ENCODE measurements at places on chromosomes 6 and 20.
A peak's percentile ranks its signal among the peaks of the same experiment; 100 is the strongest.

GRCh38 chr6:41426888-41427641 is 91.7 kb downstream of the NCR2 start:
- no peak for DNase-seq

GRCh38 chr20:11796026-11796425 is 121.7 kb upstream of the BTBD3 start:
- DNase-seq, result no peak

DNA sequence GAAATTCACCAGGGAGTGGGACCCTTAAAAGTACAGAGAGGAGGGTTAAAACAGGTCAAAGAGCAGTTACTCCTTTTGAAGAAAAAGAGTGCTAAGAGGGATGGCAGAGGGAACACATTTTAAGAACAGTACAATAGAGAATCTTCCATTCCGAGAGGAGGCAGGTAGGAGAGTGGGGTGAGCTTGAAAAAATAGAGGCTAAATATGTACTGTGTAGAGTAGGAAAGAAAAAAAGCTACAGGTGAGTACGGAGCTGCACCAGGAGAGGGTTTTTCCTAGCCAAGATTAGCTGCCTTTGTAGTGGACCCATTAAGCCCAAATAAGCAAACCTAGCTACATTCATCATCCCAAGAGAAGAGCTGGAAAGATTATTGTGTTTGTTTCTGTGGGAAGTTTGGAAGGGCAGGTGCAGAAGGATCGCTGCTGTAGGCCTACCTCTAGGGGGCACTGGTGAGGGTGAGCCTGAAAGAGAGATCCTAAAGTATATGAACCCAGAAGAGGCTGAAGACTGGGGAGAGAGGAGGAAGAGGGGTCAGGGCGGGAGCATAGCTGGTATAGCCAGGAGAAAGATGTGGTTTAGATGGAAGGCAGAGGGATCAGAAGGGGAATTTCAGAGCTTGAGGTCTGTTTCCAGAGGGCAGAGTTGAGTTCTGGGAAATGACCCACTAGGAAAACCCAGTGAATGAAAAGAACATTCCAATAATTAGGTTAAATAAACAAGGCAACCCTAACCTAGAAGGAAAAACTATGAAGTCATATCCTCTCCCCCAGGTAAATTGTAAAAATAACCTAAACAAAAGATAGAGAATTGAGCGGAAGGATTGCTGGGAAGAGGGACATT is 50.2 kb upstream of the HINT3 start:
- DNase-seq, result no peak

DNA sequence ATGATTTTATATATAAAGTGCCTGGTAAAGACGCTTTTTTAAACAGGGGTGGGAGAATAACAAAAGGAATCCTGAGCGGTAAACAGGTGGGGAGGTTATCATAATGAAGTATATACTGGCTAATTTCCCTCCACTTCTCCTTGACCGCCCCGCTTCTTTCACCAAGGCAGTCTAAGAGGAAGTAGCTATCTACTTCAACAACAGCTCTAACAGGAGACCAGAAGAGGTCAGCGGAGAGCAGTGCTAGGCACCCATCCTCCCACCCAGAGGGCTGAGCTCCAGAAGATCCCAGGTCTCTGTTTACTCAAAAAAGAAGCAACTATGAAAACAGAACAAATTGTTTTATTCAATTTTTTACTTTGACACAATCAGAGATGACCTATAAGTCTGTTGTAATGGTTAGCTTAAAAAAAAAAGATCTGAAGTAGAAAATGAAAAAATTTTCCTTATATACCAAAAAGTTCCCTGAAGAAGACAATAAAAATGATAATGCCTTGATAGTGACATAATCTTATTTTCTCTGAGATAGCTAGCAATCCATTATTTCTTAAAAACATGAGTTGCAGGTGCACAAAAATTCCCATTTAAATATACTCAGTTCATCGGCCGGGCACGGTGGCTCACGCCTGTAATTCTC is 141.1 kb downstream of the PDSS2 start:
- DNase-seq, result no peak

GRCh38 chr20:45017281-45017680 is 51.0 kb downstream of the STK4 start:
- DNase-seq, result no peak

GRCh38 chr6:131061041-131061750 is 1.8 kb downstream of the EPB41L2 start:
- DNase-seq, result no peak

- no peak for DNase-seq
Observed at GRCh38 chr20:33569802-33570391, 80.0 kb downstream of the CBFA2T2 start.

DNA sequence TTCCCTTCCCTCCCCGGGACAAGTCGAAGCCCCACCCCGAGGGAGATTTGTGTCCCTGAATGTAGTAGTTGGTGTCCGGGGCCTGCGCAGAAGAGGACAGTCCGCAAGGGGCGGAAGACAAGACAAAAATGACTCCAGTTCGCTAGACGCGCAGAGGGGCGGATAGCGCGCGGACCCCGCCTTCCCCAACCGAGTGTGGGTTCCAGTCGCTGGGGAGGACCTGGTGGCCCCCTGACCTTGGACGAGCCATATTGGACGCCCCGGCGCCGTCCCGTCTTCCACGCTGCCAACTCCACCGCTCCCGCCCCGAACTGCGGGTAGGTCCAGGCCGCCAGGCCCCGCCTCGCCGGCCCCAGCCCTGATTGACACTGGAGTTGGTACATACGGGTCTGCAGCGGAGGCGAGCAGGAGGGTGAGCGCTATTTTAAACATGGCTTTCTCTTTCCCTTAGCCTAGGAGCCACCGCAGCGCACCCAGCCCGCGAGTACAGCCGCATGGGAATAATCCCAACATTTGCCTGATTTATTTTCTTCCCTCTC is 802 bp downstream of the HMGN3 start:
- peak; percentile 66 for DNase-seq

DNA sequence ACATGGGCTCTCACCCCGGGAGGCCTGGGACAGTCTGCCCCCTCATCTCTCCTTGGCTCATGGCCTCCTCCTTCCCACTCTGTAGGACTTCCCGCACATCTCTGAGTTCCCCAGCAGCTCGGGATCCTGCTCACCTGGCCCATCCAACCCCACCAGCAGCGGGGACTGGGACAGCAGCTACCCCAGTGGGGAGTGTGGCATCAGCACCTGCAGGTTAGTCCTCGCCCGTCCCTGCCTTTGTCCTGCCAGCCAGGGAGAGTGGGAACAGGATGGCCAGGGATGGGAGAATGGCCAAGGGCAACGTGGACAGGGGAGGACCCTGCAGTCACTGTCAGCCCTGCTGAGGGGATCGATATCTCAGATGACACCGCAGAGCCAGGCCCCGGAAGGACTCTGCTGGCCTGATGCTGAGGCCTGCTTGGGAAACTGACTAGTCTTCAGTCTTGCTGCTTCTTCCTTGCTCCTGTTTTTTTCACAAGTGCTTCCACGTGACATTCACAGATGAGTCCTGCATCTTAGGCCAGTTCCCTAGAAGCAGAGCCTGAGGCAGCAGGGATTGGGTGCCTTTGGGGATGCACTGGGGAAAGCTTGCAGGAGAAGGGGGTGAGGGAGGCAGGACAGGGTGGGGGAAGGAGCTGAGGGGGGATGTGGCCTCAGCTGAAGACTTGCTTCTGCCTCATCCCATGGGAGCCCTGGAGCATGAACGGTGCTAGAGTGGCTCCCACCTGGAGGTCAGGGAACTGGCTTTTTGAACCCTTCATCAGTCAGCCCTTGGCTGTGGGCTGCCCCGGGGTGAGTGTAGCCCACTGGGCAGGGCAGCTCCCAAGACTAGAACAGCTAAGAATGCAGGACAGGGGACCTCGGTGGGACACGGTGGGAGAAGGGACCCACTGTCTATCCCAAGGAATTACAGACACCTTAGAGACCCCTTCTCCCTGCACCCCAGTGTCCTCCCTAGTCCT is 120.1 kb downstream of the JPH2 start:
- no peak for DNase-seq

GRCh38 chr20:30286157-30286556 is 971.3 kb upstream of the DEFB115 start:
- no peak for DNase-seq

DNA sequence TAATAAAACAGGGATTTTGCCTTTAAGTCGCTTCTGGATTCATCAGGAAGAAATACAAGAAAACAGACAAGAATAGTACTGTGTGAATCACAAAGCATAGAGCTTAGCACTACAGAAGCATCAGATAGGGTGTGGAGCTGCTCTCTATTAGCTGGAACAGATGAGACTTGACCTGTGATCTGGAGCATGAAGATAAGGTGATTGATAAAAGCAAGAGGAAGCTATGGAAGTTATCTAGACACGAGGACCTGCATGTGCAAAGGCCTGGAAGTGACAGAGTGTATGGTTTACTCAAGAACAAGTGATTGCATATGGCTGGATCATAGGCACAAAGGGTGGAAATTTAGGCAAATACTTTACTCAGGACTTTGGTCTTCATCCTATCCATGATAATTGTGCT is 112.9 kb upstream of the MLIP start:
- DNase-seq, result no peak

- no peak for DNase-seq
Observed at GRCh38 chr6:5663259-5663658, 343.5 kb downstream of the NRN1 start.

GRCh38 chr20:37274851-37275524 is 13.4 kb upstream of the GHRH start:
- no peak for DNase-seq

GRCh38 chr6:137754866-137755265 is 112.2 kb upstream of the TNFAIP3 start:
- DNase-seq, result no peak

DNA sequence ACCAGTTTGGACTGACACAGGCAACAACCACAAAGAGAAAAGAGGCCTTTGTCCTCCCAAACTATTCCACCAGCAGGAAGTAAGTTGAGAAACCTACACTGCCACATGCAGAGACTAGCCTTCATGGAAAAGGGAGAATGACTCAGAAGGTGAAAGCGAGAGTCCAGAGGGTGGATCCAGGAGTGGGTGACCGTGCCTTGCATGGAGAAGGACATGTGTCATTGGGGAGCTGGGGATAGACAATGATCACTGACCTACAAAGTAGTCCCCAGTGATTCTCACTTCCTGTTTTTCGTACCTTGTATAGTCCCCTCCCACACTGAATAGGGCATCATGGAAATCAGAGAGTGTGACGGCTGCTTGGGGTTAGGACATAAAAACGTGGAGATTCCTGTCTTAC is 91.9 kb downstream of the MYLK4 start:
- no peak for DNase-seq

GRCh38 chr20:63846128-63846771 is 15.0 kb upstream of the ABHD16B start:
- no peak for DNase-seq

All from omental fat pad (tissue), 4 donors.